ENCODE measurements at places on chromosomes 12 and 14.

DNA sequence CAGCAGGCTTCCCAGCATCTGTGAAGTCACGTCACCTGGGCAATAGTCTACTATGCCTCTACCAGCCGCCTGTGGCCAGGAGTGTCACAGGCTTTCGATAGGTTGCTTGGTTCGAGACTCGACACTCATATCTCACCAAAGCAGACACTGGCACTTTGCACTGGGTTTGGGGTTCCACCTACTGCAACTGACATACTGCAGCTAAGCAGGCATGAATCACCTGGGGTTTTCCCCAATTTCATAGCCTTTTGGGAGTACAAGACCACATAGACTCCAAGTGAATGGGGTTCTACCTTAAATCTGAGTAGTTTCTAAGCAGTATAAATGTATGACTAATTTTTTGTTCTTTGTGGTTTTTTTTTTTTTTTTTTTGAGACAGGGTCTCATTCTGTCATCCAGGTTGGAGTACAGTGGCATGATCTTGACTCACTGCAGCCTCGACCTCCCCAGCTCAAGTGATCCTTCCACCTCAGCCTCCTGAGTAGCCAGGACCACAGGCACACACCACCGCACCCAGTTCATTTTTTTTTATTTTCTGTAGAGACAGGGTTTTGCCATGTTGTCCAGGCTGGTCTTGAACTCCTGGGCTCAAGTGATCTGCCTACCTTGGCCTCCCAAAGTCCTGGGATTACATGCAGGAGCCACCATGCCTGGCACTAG lies 32.1 kb downstream of the DMAC2L start:
- no peak for DNase-seq

GRCh38 chr12:61797266-61797665 lies 462.9 kb upstream of the USP15 start:
- DNase-seq = no peak

- DNase-seq = no peak
These were observed 15.0 kb downstream of the SSH1 start for GRCh38 chr12:108842361-108842760.

DNA sequence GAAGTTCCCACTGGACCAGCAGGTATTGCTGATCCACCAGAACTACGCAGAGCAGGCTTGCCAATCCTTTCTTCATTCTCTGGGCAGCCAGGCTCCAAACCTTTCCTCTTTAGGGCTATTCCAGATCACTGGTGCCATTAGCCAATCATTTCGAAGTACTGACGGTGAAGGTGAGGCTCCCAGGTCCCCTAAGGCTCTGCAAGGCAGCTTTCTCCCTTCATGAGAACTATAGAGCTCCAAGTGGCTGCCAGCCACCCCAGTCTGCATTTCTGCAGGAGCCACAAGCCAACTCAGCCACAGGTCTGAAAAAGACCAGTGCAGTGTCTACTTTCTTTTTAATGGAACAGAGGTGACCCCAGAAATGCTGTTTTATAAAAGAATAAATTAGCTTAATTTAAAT lies 48.7 kb downstream of the RAB35 start:
- DNase-seq = no peak

- no peak for DNase-seq
These were observed 378.3 kb downstream of the DUSP6 start for GRCh38 chr12:88973998-88974397.
